ENCODE measurements at places on chromosomes 16 and 17. TPM values are rescaled to one million over a fixed set of nuclear protein-coding genes. Genes with fewer than 3 reads are reported as not detected.
A peak's percentile ranks its signal among the peaks of the same experiment; 100 is the strongest.

DNA sequence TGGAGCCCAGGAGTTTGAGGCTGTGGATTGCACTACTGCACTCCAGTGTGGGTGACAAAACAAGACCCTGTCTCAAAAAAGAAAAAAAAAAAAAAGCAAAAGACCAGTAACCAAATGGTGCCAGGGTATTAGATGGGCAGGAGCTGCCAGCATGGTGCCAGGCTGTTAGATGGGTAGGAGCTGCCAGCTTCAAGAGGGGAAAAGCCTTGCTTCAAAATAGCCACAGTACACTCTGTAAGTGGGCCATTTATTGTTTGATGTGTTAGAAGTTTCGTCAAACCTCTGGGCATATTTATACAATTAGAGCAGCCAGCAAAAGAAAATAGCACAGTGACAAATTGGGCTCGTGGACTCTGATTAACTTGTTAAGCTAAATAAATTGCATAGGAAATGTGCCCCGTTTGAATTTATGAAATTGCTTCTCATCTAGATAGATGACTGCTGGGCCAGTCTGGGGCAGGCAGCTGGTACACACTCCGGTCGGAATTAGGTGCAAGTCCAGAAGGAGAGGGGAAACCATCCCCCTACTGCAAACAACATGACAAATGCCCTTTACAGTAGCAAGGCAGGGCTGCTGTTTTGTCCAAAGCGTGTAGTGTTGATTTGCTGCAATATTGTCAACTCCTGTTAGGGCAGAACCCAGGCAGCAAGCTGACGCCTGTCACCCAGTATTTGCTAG lies 126.3 kb upstream of the IRX3 start:
- DNase-seq = peak; percentile 19

DNA sequence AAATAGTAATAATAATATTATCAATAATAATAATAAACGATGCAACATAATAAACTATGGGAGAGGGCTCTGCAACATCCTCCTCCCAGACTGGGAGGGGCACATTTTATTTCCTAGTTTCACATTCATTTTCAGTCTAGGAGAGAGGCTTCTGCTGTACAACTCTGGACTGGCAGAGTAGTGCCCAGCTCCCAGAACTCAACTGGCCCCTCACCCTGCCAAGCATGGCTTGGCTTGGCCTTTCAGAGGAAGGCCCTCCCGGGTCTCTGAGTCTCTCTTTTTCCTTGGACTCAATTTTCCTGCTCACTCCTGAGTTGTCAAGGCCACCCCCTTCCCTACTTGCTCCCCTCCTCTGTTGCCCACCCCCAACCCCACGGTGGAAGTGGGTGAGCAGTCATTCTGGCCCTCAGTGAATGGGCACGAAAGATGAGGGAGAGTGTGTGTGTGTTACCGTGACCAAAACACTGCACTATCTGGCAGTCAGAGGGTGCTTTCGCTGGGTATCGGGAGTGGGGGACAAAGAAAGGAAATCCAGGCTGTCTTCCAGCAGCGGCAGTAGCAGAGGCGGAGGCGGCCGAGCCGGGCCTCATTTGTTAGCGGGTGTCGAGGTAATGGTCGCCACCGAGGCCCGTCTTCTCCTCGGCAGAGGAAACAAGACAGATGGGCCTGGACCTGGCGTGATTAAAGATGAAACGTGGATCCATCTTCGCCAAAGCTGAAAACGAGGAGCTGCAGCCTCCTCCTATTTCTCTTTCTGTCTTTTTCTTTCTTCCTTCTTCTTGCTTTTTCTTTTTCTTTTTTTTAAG lies 2.3 kb downstream of the HOXB4 start:
- no peak for DNase-seq

DNA sequence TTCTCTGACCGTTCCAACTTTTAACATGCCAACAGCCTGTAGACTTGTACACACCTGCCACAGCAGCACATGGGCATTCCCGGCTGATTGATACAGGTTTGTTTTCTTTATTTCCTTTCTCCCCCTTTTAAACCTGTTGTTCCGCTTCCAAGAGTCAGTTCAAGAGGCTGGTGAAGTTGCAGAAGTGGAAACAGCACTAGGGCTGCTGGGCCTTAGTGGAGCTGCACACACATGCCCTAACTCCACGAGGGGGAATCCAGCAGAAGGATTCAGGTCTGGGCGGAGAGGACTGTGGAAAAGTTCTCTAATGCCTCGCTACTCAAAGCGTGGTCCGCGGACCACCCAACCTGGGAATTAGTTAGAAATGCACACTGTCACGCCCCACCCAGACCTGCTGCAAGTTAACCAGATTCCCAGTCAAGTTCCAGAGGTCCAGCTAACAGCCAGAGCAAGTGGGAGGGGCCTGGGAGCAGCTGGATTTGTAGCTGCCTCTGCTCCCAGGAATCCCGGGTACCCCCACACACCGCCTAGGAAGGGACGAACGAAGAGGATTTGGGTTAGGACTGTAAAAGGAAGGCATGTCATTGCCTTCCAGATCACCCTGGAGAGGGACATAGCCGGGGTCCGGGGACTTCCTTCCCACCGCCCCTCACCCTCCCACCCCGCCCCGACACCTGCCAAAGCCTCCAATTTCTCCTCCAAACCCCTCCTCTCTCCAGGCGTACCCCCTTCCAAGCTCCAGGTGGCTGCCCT lies 542 bp downstream of the SLC39A11 start:
- DNase-seq = no peak

DNA sequence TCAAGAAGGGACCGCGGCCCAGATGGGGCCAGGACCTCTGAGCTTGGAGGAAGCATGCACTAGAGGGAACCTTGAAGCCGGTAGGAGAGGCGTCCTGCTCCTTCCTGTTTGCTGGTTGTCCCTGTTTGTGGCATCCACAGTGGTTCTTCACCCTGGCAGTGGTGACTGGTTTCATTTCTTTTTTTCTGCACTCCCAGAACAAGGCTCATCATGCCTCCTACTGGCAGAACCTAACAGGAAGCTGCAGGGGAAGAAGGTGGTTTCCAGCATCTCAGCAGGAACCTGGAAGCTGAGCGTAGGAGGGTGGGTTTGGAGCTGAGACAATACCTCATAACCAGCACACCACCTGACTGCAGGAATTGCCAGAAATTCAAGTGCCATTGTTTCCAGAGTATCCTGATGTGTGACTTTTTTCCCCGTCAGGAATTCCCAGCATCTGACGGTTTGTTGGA lies 5.8 kb downstream of the TMEM231 start:
- DNase-seq = peak; percentile 83

Gene PAM16
- 19.1 TPM for total RNA-seq

Gene ABCA10
- 5.2 TPM for total RNA-seq

Gene KLHL10
- total RNA-seq = not detected

Gene CHST6
- total RNA-seq = 3.1 TPM

Gene TENT4B
- total RNA-seq = 19.2 TPM

Gene CACNA1G
- 32.8 TPM for total RNA-seq

Gene CCL11
- total RNA-seq = not detected
